ENCODE measurements at places on chromosomes 11 and 22.

DNA sequence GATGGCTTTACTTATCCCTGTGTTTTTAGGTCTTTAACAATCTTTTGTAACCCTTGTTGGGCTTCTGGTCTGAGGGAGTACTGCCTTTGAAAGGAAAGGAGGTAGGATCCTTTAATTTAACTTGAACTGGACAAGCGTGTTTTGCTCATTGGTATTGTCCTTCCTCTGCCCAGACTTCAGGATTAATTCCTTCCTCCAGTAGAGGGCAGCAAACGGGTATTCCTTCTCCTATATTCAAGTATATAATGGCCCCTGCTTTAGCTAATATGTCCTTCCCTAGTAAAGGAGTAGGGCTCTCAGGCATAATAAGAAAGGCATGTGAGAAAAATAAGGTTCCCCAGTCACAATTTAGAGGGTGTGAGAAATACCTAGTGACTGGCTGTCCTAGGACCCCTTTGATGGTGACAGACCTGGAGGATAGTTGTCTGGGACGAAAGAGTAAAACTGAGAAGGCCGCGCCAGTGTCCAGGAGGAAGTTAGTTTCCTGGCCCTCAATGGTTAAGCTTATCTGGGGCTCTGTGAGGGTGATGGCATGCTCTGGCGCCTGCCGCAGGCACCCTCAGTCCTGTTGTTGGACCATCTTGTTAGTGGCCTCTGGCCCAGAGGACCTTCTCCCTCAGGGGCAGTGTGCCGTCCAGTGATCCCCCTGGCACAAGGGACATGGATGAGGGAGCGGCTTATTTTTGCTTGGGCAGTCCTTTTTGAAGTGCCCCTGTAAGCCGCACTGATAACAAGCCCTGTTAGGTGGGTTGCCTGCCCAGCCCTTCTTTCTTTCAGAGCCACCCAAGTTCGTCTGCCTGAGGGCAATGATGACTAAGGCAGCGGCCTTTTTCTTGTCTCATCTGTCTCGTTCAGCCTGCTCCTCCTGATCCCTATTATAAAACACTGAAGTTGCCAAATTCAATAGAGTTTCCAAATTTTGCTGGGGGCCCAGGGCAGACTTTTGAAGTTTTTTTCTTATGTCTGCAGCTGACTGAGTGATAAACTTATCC is 51.8 kb downstream of the C11orf71 start:
- DNase-seq, result no peak

GRCh38 chr22:49094151-49094550 is 733.5 kb downstream of the BRD1 start:
- no peak for DNase-seq

DNA sequence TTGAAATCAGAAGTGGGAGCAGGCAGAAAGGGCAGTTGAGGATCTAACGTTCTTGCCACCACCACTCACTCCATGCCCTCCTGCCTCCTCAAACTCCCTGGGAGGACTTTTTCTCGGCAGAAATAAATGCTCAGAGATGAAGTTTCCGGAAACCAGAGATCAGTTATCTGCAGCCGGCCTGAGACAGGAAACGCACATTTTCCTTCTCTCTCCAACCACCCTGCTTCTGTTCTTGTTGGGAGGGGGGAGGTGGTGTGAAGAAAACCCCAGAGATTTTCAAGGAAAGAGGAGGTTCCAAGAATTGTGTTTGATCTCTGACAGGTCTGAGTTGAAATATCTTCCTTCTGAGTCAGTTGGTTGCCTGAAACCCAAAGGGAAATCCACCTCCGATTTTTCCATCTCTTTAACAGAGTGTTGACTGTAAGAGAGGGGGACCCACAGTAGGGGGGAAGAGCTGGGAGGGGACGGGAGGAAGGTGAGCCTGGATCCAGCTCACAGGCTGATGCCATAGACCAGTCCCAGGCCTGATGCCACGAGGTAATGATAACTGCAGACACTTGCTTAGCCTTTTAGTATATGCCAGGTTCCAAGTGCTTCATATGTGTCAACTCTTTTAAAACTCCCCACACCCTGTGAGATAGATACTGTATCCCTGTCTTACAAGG is 100.8 kb downstream of the TRAF6 start:
- no peak for DNase-seq

DNA sequence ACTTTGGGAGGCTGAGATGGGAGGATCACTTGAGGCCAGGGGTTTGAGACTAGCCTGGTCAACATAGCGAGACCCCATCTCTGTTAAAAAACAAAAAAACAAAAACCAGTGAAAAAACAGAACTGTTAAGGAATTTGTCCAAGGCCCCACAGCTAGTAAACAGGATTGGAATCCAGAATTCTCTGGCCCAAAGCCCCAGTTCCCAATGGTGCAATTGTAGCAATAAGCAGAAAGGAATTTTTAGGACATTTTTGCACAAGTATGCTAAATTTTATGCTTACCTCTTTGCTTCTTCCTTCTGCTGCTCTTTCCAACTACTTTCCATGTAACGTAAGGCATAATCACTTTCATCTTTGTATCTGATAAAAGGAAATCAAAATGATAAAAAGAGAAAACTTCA is 11.6 kb downstream of the MISFA start:
- DNase-seq, result no peak

DNA sequence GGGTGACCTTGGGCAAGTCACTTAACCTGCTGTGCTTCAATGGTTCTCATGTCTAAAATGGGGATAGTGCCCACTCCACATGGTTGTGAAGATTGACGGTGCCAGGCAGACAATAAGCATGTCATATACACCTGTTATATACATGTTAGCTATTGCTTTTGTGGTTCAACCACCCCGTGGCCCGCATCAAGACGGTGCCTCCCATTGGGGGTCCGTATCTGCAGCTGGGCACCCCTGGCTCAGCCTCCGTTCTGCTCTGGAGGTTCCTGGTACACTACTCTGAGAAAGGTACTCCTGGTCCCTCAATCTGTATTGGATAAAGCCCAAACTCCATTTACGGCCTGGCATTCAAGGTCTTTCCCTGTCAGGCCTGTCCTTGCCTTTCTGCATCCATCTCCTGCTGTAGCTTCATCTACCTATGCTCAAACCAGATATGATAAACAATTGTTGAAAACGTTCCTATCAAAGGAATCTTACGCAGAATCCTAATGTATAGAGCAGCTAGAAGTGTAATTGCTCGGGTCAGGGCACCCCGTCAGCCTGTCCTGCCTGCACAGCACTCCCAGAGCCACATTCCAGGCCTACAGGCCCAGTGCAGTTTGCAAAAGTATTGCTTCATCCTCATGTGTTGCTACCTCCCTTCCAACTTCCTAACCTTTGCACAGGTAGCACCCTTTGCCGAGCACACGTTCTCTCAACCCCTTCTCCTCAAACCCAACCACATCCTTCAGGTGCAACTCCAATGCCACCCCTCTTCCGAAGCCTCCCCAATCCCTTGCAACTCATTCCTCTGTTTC is 194.9 kb downstream of the BCR start:
- DNase-seq, result no peak

- no peak for DNase-seq
These were observed 28.5 kb downstream of the AMBRA1 start for GRCh38 chr11:46565232-46565840.

DNA sequence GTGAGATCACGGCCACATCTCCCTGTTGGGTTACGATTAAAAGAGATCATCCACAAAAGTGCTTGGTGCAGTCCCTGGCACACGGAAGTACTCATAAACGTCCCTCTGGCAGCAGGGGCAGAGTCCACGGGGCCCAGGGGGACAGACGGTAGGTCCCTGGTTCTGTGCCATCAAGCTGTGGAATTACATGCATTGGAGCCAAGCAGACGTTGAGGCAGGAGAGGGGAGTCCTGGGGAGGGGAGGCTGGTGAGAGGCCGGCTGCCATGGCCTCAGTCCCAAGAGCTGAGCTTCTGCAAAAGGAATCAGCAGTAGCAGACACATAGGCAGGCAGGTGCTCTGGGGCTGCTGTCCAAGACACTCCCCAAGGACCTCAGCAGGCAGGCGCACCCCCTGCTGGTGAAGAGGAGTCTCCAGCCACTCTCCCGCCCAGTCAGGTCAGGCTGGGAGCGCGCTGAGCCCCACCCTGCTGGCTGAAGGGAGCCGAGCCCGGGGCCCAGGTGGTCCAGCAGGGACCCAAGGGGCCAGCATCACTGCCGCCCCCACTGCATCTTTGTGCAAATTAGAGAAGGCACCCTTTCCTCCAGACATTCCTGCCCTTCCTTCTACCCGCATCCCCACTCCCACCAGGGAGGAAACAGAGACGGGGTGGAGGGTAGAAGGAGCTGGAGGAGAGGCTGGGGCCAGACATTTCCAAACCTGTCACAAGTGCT is 7.6 kb upstream of the KCTD17 start:
- DNase-seq, result no peak

- DNase-seq, result peak; percentile 85
These were observed 511 bp upstream of the CLCF1 start for GRCh38 chr11:67373648-67374570.

Data from ovary (tissue), 10 donors.